ENCODE measurements at places on chromosomes 2 and 18.

- DNase-seq, result no peak
These were observed 50.8 kb downstream of the PTPRM start for GRCh38 chr18:7617738-7618422.

GRCh38 chr2:55932843-55933242, 9.3 kb upstream of the EFEMP1 start:
- no peak for DNase-seq

GRCh38 chr2:241087420-241088268, 14.4 kb downstream of the MTERF4 start:
- no peak for DNase-seq

GRCh38 chr2:20916604-20917286, 93.8 kb upstream of the LDAH start:
- no peak for DNase-seq

GRCh38 chr2:232076736-232077135, 115.2 kb downstream of the DIS3L2 start:
- no peak for DNase-seq

DNA sequence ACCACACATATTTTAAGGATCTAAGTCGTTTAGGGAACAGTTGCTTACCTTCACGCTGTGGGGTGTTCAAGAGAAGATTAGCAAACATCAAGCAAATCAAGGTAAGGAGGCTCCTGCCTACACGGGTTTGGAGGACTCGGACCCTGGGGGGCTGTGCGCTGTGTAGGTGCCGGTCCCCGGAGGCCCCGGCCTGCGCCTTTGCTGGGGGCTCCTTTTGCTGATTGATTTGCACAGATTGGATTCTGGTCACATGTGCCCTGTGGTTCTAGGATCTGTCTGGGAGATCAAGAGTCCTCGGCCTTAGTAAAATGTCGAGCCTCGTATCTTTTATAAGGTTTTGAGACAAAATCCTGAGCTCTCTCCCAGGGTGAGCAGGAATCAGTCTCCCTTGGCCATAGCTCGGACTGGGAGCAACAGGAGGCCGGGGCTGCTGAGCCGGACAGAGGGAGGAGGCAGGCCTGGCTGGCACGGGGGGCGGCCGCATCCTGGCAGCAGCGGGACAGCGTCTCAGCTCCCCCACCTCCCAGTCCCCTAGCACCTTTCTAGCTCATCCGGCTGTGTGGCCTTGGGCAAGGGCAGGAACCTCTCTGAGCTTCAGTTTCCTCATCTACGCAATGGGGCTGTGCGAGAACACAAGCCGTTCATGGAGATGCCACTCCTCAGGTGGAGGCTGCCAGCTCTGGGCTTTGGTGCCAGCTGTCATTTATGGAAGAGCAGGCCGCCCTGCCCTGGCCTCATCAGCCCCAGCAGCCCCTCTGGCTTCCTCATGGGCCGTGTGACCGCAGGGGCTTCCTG, 147.2 kb downstream of the MBP start:
- no peak for DNase-seq

DNA sequence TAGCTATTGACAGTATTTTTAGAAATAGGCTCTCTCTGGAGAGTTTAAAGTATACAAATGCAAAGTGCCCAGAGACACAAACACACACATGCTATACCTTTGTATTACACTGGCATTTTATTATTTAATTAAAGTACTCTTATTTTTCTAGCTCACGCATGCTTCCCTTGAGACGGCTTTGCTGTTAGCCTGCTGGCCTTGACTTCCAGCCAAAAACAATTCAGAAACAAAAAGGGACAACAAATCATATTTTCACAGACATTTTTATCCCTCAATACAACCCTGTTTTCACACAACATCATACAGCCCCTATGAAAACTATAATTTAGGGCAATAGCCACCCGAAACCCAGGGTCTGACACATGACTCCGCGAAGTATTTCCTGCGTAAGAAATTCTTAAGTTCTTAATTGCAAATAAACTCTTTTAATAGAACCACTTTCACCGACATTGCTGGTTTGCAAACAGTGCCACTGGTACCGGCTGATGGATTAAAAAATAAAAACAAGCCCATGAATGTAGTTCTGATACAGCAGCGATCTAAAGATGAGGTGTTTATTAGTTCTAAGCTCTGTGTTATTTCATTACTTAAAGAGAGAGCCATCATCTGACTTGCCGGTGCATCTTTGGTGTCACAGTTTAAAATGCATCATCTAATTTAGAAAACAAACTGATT, 185.1 kb downstream of the TCF4 start:
- DNase-seq, result no peak

- DNase-seq, result no peak
These were observed 4.3 kb downstream of the IGFBP5 start for GRCh38 chr2:216690853-216691741.

- DNase-seq, result no peak
These were observed 217.7 kb downstream of the MBD5 start for GRCh38 chr2:148238561-148238960.

DNA sequence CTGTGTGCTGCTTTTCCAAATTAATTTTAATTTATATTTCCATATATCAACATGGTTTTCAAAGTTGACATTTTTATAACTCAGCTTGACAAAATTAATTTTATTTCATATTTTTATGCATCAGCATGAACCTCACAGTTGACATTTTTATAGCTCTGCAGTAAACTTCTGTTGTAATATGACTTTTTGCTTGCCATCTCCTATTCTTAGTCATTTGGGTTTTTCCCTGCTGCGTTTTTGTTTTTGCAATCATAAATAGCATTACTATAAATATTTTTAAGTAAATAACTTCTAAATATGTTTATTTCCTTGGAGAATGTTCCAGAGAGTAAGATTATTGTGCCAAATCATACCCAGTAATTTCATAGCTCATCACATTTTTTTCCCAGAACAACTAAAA, 21.0 kb upstream of the L3MBTL4 start:
- no peak for DNase-seq

Data from activated CD4-positive, CD25-positive, alpha-beta regulatory T cell treated with anti-CD3 and anti-CD28 coated beads, Interleukin-2, amount 50 U/mL, for 16 hours (primary cell).